Tracheal epithelial cell (primary cell): ENCODE measurements at places on chromosomes 5 and 9. TPM values are rescaled to one million over a fixed set of nuclear protein-coding genes. Genes with fewer than 3 reads are reported as not detected.

Gene TMEM250
- 74.7 and 79.3 TPM in 2 replicates for total RNA-seq

Gene ENHO
- 0.48 TPM in 1 of 2 replicates, not detected in the other for total RNA-seq

Gene UBE2D2
- total RNA-seq: 67.1 and 95.2 TPM in 2 replicates

Gene EQTN
- not detected in 2 replicates for total RNA-seq

Gene NMRK1
- total RNA-seq: 18.6 and 22.8 TPM in 2 replicates

Gene LHX3
- total RNA-seq: not detected in 2 replicates

Gene ZNF658
- 2.7 and 5.3 TPM in 2 replicates for total RNA-seq

Gene SPINK7
- total RNA-seq: 2.9 and 4.3 TPM in 2 replicates

Gene LECT2
- total RNA-seq: not detected in 2 replicates

Gene HAND1
- total RNA-seq: not detected in 2 replicates

Gene PDE6A
- total RNA-seq: under 0.01 TPM in 1 of 2 replicates, not detected in the other

Gene BTNL3
- total RNA-seq: not detected in 2 replicates

Gene SYNPO
- 1.5 and 5.3 TPM in 2 replicates for total RNA-seq

Gene UBE2QL1
- not detected in 2 replicates for total RNA-seq

Gene PRDM9
- total RNA-seq: under 0.01 TPM in 1 of 2 replicates, not detected in the other

Gene SPATA31A3
- not detected in 2 replicates for total RNA-seq

Gene PTCD2
- total RNA-seq: 3.4 and 4.3 TPM in 2 replicates

Gene ACTBL2
- 0.21 and 2.2 TPM in 2 replicates for total RNA-seq

Gene EIF4E1B
- not detected in 2 replicates for total RNA-seq

Gene TSLP
- 0.24 and 0.85 TPM in 2 replicates for total RNA-seq

Gene ARAP3
- 3.6 and 6.2 TPM in 2 replicates for total RNA-seq

Gene ZNF618
- total RNA-seq: 1.7 and 3.0 TPM in 2 replicates

Gene GMCL2
- not detected in 2 replicates for total RNA-seq

Gene MOB3B
- 0.85 and 1.4 TPM in 2 replicates for total RNA-seq

Gene ZMYND19
- 32.0 TPM in 2 replicates for total RNA-seq

Gene PCDHGA11
- total RNA-seq: 2.2 and 2.6 TPM in 2 replicates

Gene ENC1
- total RNA-seq: 8.7 and 129 TPM in 2 replicates

Gene PLAC8L1
- 0.43 TPM in 1 of 2 replicates, not detected in the other for total RNA-seq

Gene IL3
- not detected in 2 replicates for total RNA-seq

Gene OR5C1
- total RNA-seq: not detected in 2 replicates

Gene C5orf52
- not detected in 2 replicates for total RNA-seq

Gene HMCN2
- under 0.01 and 0.21 TPM in 2 replicates for total RNA-seq

Gene KIAA1958
- total RNA-seq: 2.2 and 2.8 TPM in 2 replicates

Gene RELL2
- total RNA-seq: 4.3 and 12.3 TPM in 2 replicates

Gene PCDHGB2
- total RNA-seq: under 0.01 TPM in 1 of 2 replicates, not detected in the other

Gene CYSRT1
- 0.72 and 6.0 TPM in 2 replicates for total RNA-seq

Gene FIBCD1
- 1.3 TPM in 1 of 2 replicates, not detected in the other for total RNA-seq

Gene GRXCR2
- total RNA-seq: not detected in 2 replicates

Gene CNTFR
- total RNA-seq: not detected in 2 replicates

Gene FBP2
- not detected in 2 replicates for total RNA-seq

Gene GRHPR
- 87.8 and 117 TPM in 2 replicates for total RNA-seq

Gene GPR151
- total RNA-seq: not detected in 2 replicates

Gene COL23A1
- 0.43 and 0.72 TPM in 2 replicates for total RNA-seq

Gene NUTM2G
- total RNA-seq: not detected in 2 replicates

Gene OMD
- not detected in 2 replicates for total RNA-seq

Gene RHOBTB3
- 24.3 and 31.1 TPM in 2 replicates for total RNA-seq

Gene PPP2R2B
- 0.48 and 0.64 TPM in 2 replicates for total RNA-seq

Gene MXD3
- total RNA-seq: 2.7 and 3.2 TPM in 2 replicates

Gene COL5A1
- total RNA-seq: under 0.01 and 0.72 TPM in 2 replicates

Gene TERT
- total RNA-seq: not detected in 2 replicates

Gene CDH6
- total RNA-seq: 2.3 and 38.6 TPM in 2 replicates

Gene CANX
- 635 and 679 TPM in 2 replicates for total RNA-seq

Gene AFAP1L1
- 12.1 and 26.0 TPM in 2 replicates for total RNA-seq

Gene KDM4C
- total RNA-seq: 20.5 and 29.2 TPM in 2 replicates

Gene QRFP
- total RNA-seq: not detected in 2 replicates

Gene KLHL3
- total RNA-seq: 1.1 and 4.8 TPM in 2 replicates

Gene PCDHB5
- total RNA-seq: 0.24 and 0.64 TPM in 2 replicates
